Posterior cingulate gyrus (tissue), 11 donors: ENCODE measurements at places on chromosomes 6 and 20.

GRCh38 chr6:19998541-19998940 is 161.4 kb downstream of the ID4 start:
- no peak for DNase-seq

GRCh38 chr6:139605350-139605749 is 230.9 kb upstream of the CITED2 start:
- DNase-seq = no peak

DNA sequence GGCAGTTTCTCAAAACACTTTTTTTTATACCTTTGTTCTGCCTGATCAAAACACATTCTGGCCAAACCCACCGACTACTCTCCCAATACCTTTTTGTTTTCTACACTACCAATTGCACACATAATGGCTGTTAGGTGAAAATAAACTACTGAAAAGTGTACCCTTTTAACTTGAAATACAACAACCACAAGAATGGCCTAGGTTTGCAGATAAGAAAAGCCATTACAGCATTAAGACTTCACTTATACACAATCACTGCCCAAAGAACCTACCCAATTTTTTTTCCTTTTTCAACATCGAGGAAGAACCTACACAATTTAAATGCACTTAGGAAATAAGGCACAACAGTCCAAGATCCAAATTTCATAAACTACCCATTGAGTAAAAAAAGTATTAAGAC is 1.8 kb downstream of the SEC63 start:
- DNase-seq = no peak

DNA sequence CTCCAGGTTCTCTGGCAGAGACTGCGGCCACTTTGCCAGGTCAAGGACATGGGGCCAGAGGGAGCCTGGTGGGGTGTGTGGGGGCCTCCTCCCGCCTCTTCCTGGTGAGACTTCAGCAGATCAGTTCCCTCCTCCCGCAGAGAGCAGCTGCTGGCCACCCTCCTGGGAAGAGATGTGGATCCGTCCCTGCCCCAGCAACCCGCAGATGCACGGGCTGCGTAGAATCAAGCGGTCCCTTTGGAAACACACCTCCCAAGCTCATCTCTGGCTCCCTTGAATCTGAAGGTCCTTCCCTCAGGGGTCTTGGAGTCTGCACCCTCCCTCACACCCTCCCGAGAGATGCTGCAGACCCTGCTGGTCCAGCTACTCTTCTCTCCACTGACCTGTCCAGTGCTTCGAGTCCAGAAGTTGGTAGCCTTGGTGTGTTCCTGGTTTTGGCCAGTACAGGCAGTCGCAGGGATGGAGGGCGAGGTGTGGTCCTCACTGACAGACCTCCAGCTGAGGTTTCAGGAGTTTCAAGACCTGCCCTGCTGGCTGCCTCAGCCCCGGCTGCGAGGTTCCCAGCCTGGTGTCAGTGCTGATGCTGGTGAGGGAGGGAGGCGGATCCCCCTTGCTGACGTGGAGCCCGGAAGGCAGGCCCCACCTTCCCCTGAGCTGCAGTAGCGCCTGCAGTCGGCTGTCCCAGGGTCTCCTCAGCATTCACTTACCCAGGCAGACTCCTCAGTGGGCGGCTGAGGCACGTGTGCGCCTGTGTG is at the start of gene NPBWR2:
Gene NPBWR2, minus strand, starts transcription at position 585 of the 755 bp plus-strand sequence. CDS start 734 bp downstream, outside the sequence.
- peak; percentile 67 for DNase-seq
